ENCODE measurements at places on chromosomes 4 and X.

- no peak for DNase-seq
Observed at GRCh38 chrX:15930585-15930984, 76.0 kb upstream of the AP1S2 start.

- no peak for DNase-seq
Observed at GRCh38 chr4:140427106-140427918, at the start of gene CLGN. Gene CLGN (minus strand): TSS chr4:140427648. CDS start chr4:140413078, 14,570 bp downstream.

- no peak for DNase-seq
Observed at GRCh38 chrX:54246866-54247265, 63.8 kb upstream of the FAM120C start.

- DNase-seq = no peak
Observed at GRCh38 chr4:100063355-100063754, 113.3 kb upstream of the H2AZ1 start.

DNA sequence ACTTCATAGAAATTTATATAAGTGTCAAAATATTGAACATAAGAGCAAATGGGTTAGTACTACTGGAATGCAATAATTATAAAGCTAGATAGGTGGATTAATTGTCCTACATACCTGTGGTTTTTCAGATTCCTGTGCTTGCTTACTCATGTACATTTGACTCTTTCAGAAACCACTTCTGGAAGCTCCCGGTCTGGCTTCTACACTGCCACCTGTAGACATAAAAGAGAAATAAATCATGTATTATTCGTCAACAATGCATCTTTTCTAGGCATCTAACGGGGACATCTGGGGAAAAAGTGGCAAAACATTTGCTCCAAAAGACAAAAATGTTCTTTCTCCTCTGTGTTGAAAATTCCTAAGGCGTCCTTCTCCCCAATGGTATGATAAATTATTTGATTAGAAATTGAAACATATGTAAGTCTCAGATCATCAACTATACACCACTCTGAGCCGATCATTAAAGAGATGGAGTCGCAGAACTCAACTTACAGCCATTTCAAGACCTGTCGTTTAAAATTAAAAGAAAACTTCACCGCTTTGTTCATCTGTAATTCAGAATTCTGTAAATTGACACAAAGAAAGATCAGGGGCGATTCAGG is 648.7 kb upstream of the DIPK2B start:
- DNase-seq = no peak

GRCh38 chr4:189022440-189023035 is 883.3 kb downstream of the TRIML1 start:
- DNase-seq = no peak

DNA sequence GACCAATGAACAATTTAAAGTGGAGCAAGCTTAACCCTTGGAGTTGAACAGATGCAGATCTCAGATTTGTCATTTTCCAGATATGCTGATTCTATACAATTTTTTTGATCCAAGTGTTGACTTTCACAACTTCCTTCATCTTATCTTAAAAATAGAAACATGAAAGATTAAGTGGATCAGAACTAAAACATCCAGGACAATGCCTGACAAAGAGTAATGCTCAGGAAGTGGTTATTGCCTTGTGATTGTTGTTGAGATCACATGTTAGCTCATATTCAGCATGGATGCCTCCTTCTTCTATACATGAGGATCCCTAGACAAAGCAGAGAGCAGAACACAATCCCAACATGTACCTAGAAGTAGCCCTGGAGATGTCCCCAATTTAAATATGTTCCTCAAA is 160.9 kb downstream of the PPARGC1A start:
- DNase-seq = no peak

DNA sequence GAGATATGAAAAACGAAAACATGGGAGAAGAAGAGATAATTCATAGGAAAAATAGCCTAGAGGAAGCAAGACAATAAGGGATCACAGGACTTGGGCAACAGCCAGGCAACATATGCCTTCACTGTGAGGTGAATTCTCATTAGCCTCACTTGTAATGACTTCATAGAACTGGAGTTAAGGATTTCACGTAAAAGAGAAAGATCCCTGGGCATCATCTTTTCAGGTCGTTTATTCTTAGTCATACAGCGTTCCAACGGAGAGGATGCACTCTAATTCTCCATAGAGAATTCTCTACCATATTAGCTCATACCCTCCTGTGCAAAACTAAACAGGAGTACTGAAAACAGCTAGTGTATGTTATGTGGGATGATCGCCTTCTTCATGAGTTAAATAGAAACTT is 1.4 kb downstream of the PRKG2 start:
- no peak for DNase-seq

- no peak for DNase-seq
Observed at GRCh38 chr4:3858765-3859388, 92.7 kb downstream of the ADRA2C start.

GRCh38 chr4:98688411-98689290 is 30.2 kb upstream of the TSPAN5 start:
- DNase-seq = no peak

DNA sequence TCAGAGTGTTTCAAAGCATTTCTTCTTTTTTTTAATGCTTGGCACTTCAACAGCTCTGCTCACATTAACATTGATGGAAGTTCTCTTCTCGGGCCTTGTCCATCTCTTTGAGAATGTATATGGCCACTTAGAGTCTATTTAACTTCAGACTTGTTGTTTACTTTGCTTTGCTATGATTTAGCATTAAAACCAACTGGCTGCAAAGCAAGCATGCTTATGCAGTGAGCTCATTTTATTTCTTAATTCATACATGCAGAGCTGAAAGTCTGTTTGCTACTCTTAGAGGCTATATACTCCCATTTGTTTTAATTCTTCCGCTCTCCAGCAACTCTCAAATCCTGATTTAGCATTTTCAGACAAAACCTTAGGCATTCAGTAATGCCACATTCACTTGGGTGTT is 107.6 kb upstream of the PACRGL start:
- no peak for DNase-seq

- DNase-seq = no peak
Observed at GRCh38 chr4:190017357-190018200, 9.5 kb downstream of the FRG2 start.

DNA sequence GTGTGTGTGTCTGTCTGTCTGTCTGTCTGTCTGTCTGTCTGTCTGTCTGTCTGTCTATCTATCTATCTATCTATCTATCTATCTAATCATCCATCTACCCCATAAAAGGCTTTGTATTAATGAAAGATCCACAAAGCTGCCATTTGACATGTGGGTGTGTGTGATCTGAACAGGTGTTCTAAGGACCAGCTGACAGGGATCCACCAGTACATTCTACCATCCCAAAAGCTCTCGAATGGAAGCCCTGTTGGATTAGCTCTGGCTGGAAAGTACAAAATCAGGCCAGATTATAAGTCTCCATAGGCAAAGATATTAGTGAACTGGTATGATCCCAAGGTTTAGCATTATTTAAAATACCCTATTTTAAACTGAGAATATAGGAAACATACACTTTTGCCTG is 299.3 kb downstream of the CAMK2D start:
- DNase-seq = no peak

GRCh38 chr4:145935253-145936141 is 3.1 kb downstream of the ZNF827 start:
- DNase-seq = no peak

DNA sequence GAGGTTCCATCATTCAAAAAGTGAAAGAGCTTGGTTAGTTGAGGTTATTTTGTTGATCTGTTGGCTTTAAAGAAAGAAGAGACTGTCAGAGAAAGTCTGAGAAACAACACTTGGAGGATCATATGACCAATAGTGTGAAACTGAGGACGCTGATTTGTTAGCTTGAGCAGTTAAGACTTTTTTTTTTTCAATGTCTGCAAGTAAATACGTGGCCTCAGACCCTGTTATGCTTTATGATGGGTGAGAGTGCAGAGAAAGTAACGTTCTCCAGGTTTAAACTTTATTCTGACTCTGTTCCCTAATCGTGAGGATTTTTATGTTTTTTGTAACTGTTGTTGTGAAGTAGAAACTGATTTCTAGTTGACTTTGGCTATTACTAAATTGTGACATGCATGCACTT is 45.9 kb downstream of the GAB1 start:
- no peak for DNase-seq

DNA sequence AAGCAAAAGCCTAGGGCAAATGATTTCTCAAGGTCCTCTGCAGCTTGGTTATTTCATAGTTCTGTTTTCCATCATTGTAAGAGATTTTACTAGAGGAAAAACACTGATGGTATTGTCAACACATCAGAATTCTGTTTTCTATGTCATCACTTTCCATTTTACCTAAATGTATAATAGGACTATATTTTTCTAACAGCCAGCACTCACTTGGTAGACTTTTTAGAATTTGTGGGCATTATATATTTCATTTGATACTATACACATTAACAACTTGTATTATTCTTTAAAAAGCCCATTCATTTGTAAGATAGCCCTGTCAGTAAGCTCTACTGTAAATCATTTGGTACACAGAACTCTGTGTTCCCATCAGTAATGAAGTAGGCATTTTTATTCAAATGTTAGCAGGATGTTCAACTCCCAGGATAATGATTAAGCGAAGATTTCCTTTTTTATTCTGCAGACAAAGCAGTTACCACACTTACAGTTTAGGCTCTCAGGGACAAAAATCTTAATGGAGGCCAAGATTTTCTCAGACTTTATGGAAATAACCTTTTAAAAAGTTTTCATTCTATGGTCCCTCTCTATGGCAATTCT is 143.6 kb upstream of the TEX13C start:
- no peak for DNase-seq

DNA sequence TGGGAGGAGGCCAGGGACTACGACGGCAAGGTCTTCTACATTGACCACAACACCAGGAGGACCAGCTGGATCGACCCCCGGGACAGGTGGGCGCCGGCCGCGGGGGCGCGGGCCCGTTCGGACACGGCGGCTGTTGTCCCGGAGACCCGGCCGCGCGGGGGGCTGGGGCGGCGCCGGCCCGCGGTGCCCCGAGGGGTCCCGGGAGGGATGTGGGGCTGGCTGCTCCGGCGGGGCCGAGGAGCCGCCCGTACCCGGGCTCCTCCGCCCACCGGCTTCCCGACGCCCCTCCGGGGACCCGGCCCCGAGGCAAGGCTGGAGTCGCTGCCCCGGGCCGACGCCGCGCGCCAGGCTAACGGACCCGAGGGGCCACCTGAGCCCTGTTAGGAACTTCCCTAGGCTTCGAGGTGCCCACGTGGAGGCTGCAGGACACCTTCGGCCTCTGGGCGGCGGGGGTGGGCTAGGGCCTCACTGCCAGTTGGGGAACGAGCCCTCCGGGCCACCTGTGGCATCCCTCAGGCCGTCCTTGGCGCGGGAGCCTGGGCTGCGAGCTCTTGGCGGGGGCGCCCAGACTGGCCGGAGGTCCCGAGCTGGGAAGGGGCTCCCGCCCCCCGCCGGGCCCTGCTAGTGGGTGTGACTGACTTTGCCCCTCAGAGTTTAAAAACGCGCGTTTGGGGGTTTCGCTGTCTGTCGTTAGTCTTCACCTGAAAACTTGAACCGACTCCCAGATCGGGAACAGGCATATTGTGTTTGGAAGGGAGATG is 660 bp downstream of the WWC2 start:
- DNase-seq = no peak

DNA sequence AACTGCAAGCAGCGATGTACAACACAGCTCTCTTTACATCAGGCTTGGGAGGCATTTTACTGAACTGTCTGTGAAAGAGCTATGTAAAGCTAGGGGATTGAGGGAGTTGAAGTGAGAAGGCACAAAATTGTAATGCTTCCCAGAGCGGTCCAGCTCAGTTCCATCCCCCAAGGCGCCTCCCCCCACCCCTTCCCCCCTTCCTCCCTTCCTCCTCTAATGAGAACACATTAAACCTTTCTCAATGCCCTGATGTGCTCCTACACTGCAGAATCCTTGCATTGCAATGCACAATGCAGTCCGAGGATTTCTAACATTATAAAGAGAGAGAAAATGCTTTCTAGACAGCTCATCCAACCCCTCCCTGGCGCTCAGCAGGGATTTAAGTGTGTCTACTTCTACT is 73.9 kb downstream of the CXXC4 start:
- DNase-seq = no peak

- DNase-seq = peak; percentile 17
Observed at GRCh38 chrX:4935846-4936245, 1222.4 kb upstream of the PRKX start.

DNA sequence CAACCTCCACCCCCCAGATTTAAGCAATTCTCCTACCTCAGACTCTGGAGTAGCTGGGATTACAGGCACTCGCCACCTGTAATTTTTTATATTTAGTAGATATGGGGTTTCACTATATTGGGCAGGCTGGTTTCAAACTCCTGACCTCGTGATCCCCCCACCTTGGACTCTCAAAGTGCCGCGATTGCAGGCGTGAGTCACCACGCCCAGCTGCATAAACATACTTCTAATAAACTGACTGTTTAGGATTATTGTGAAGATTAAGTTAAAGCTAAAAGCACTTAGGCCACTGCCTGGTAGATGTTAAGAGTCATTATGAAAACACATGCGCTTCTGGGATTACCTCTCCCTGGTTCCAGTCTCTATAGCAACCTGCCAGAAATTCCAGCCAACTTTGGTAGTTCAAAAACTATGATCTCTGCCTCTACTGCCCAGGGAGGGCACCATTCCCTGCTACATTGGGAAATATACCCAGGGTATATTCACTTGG is 30.2 kb upstream of the GRIA3 start:
- DNase-seq = no peak

- DNase-seq = no peak
Observed at GRCh38 chrX:153864101-153864500, 21.9 kb downstream of the L1CAM start.

DNA sequence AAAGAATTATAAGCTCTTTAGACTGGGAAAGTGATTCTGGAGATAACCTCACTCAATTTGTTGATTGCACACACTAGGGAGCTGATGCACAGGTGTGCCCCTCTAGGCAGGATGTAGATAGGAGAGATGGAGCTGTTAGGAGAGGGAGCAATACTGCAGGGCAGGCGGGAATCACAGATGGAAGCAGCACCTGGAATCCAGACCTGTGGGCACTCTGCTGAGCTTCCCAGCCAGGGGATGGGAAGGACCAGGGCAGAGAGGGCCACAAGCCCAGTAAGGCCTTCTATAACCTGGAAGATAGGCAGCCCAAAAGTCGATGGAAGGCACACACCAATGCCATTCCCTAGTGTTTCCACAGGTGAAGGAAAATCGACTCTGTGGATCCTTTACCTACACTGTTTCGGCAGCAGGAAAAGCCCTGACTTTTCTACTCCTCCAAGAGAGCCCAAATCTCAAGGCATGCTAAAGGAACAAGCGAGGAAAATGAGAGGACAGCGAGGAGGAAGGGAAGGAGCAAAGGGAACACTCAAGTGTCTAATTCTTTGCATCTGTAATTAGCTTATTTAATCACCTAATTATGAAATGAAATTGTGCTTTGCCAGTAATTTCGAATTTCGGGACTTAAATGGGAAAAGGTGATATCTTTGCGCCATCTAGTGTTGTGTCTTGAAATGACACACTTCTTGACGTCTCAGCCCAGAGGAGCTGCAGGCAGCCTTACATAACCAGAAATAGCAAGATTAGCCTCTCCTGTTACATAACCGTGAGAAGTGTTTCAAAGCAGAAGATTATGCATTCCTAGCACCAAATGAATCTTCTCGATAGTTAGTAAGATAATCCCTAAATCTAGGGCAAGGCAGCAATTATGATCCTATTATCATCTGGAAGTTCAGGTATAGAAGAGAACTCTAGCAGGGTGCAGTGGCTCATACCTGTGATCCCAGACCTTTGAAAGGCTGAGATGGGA is 31.0 kb upstream of the TLR3 start:
- no peak for DNase-seq

- no peak for DNase-seq
Observed at GRCh38 chrX:32530802-32531403, 680.4 kb downstream of the DMD start.

GRCh38 chr4:110613745-110614144 is 9.1 kb downstream of the PITX2 start:
- DNase-seq = no peak

- no peak for DNase-seq
Observed at GRCh38 chr4:5615496-5616075, 92.8 kb downstream of the EVC2 start.
